Activated CD4-positive, CD25-positive, alpha-beta regulatory T cell treated with anti-CD3 and anti-CD28 coated beads, Interleukin-2, amount 50 U/mL, for 72 hours (primary cell): ENCODE measurements at places on chromosomes 2 and 18.

DNA sequence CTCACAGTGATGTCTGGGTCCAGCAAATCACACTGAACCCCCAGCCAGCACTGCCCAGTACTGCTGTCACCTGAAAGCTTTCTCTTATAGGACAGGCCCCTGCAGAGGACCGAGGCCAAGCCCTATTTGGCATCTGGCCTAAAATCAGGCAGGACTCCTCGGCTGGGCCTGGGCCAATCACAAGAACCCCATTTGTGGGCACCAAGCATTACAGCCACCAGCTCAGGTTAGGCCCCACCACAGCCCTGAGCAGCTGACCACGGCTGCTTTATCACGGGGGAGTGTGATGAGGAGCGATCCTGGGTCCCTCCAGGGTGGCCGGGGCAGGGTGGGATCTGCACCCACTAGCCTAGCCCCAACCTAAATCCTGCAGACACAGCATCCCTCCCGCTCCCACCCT, 8.2 kb downstream of the BIN1 start:
- no peak for DNase-seq

DNA sequence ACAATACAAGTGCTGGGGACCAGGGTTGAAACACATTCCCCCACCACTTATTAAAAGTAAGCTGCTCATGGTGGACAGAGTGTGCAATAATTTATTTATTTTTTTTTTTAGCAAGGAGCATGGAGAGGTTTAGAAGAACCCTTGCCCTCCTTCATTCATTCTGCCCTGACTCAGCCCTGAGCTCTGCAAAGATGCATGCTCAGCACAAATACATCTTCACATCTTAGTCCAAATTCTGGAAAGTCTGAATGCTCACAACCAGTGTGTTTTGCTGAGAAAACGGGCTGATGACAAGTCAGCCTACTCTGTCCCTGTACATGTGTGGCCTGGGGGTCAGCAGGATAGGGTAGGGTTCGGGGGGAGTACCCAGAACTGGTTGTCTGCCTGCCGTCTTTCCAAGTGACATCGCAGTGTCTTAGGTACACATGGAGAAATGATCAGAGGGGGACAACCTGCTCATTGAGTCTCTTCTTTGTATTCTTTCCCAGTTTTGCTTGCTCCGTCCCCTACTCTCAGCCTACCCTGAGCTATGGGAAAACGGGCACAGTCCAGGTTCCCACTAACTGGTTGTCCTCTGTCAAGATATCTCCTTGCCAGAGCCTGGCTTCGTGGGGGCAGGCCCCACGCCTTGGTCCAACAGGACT, 76.4 kb downstream of the ADD2 start:
- peak; percentile 17 for DNase-seq

GRCh38 chr2:172908275-172908674, 167.4 kb upstream of the MAP3K20 start:
- no peak for DNase-seq

- DNase-seq, result no peak
Measured at GRCh38 chr2:12313445-12314126, 403.1 kb upstream of the TRIB2 start.

DNA sequence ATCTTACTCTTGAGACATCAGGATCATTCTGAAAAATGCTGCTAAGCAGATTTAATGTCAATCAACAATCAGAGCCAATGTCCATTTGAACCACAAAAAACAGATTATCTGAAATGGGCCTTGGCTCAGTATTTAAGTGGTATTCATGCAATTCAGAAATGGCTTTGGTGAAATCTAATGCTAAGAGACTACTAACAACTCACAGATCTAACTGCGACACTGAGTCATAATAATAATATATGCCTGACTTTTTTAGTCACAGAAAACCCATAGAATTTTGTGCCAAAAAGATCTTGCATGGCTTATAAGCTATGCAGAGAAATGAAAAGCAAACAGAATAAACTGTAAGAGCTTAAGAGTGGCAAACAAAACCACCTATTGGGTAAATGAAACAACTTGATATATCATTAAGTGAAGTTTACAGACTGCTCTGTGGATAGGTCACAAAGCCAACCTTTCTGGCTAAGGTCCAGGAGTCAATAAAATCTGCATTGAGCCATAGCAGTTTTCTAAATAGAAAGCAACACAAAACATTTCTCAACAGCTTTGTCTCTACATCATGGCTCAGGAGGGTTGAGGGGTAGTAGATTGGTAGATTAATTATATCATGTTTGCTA, 234.3 kb downstream of the LRATD1 start:
- no peak for DNase-seq

DNA sequence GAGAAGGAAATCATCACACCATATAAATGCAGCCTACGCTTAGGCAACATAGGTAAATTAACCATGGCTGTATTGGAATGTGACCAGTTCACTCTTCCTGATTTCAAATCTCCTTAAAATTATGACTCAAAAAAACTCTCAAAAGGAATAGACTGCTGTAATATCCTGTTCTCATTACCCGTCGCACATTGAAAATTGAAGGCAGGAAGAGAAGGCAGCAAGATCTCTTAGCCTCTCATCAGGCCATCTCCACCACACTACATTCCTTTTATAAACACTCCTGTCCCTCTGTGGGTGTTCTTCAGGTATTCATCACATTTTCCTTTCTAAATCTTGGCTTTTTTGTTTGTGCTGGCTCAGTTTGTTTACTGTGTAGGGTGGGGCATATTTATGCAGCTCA, 83.2 kb downstream of the PPP1R1C start:
- DNase-seq, result no peak

GRCh38 chr2:10493634-10494281, 45.6 kb upstream of the ODC1 start:
- DNase-seq, result peak; percentile 82

GRCh38 chr18:10951631-10952544, 197.5 kb downstream of the PIEZO2 start:
- DNase-seq, result no peak

DNA sequence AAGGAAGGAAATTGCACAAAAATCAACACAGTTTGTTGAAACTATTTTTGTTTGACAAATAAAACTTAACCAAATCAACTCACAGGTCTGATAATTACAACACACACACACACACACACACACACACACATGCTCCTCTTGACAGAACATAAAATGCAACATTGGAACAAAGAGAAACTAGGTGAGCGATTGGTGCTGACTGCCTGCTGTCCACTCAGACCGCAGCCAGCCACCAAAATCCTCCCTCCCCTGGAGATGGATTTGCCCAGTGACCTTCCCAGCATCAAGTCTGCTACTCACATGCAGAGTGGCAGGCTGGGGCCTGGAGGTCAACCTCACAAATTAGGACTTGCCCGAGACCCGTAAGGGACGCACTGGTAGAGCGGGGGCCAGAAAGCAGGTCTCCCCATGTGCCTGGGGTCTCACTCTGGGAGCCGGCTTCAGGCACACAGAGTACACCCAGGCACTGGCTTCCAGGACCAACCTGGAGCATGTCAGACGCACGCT, 61.4 kb downstream of the DIPK1C start:
- no peak for DNase-seq

DNA sequence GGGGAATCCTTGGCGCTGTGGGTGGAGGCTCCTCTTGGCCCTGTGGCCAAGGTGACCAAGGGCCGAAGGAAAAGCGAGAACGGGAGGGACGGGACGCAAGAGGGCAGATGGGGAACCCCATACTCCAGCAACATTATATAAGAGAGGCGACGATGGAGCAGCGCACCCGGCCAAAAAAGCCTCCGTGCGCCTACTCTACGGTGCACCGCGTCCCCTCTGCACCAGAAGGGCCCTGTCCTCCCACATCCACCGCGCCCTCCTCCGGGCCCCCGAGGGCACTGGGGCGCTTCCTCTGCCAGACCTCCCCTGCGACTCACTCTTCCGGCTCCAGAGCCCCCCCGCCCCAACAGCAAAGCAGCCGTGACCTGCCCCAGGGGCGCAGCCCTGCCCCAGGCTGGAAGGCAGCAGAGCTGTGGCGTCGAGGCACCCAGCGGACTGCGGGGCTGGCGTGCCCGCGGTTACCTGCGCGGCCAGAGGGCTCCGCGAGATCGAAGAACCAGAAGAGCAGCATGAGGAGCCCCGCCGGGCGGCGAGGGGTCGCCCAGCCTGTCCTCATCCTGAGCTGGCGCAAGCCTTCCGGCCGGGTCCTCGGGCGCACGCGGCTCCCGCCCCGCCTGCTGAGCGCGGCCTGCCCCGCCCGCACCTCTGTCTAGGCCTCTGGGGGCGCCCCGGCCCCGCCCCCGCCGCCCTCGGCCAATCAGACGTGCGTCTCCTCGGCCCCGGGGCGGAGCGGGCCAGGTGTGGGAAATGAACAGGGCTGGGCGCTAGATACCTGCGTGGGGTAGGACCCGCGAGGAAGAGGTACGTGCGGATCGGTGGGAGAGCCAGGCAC, 106.3 kb upstream of the CD302 start:
- DNase-seq, result peak; percentile 83

DNA sequence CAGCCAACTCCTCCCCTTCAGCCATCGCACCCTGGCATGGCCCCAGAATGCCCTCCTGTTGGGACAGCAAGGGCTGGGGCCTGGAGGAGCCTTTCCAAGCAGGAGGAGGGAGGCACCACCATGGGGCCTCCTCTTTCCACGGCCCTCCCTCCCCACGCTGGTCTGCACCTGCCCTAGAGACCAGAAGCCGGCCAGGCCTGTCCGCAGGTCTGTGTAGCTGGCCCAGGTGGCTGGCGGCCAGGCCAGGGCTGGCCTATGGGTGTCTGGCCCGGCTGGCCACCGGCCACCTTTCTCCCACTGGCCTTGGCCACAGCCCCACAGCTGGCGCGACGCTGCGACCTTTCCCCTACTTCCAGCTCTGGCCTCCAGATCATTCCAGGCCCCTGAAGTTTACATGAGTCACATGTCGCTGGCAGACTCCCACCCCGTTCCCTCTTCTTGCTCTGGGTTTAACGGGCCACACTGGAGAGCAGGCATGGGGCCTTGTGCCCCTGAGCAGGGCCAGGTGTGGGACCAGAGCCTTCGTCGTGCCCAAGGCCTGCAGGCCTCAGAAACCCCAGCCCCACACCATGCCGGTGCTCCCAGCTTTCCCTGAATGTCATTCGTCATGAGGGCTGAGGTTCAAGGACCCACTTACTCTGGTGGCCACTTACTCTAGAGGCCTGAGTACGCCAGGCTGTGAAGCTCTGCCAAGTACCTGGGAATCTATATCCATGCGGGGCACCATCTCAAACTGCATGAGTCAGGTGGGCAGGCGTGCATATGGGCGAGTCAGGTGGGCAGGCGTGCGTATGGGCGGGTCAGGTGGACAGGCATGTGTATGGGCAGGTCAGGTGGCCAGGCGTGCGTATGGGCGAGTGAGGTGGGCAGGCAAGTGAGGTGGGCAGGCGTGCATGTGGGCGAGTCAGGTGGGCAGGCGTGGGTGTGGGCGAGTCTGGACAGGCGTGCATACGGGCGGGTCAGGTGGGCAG, 33.3 kb upstream of the KLF11 start:
- DNase-seq, result no peak

GRCh38 chr2:184555352-184555751, 43.0 kb upstream of the ZNF804A start:
- no peak for DNase-seq

DNA sequence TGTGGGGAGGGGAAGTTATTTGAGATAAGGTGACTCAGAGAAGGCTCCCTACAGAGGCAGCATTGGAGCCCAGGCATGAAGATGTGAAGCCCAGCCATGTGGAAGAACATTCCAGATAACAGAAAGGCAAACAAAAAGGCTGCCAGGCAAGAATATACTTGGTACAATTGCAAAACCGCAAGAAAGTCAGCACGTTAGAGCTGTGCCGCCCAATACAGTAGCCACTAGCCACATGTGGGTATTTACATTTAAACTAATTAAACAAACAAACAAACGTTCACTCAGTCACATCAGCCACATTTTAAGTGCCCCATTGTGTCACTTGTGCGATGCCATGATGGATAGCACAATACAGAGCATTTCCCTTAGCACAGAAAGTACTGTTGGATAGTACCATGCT, 179.6 kb downstream of the SATB2 start:
- DNase-seq, result no peak

DNA sequence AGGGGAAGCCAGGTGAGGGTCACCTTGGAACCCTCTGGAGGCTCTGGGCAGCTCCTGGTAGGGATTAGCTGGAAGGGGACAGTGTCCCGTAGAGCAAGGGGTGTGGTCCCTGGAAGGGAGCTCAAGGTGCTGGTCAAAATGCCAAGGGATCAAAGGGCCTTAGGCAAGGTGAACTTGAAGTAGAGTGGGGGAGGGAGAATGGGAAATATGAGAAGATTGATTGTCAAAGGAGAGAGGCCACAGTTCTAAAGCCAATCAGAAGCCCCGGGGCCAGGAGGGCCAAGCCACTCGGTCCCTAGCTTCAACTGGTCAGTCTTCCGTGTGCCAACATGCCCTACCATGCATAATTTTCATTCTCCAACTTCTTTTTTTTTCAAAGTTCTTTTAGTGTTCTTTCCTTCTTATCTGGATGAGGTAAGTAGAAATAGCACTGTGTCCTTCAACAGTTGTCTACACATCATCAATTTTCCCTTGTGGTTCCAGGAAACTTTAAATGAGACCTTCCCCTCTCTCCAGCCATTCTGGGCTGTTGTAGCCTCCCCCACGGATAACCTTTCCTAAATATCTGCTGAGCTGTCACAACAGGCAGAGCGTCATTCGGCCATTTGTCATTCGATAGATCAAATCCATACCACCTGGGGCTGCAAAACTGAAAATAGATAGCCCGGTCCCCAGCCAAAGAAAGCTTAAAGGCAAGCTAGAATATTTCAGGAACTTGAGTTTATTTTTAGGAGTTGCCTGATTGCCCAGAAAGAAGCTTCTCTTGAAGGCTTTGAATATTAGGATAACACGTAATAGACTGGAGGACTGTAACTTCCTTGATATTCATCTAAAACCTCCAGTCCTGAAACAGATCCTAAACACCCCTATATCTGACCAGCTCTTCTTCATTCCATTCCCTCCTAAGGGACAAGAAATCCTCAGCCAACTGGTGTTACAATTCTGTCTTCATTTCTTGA, 83.3 kb downstream of the ALPK2 start:
- DNase-seq, result no peak

DNA sequence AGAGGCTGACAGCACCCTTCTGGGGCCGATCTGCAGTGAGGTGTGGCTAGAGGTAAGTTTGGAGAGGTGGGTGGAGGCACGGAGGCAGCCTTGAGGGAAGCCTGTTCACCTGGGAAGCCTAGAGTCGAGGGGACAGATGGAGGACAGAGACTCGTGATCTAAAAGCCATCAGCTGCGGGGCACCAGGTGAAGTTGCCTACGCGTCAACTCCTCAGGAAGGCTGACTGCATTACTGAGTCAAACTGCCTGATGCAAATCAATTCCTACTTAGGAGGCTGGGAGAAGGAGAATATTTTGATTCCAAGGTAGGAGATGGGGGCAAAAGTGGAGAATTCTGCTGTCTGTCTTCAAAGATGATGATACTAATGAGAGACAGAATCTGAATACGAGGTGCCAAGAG, 104.4 kb upstream of the SMAD7 start:
- DNase-seq, result no peak

- no peak for DNase-seq
Measured at GRCh38 chr2:7625392-7626138, 708.4 kb downstream of the RNF144A start.

DNA sequence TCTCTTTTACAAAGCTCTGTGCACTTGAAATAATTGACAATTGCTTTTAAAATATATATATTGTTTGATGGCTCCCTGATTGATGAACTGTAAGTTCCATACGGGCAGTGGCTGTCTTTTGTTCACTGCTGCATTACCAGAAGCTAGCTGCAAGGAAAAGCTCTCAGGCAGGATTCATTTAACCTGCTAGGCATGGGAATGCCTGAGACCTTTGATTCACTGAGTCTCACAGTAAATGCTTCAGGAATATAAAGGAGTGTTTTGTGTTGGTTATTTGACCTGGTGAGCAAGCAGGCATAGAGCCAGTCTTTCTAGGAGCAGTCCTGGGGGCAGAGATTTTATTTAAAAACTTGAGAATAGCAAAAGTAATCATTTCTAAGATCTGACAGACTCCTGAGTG, 193.2 kb upstream of the ITGA4 start:
- DNase-seq, result no peak
